Activated T-cell treated with anti-CD3 and anti-CD28 coated beads for 24 hours (primary cell): ENCODE measurements at places on chromosomes 7 and 10.

GRCh38 chr10:26358071-26358470, 80.1 kb upstream of the APBB1IP start:
- no peak for DNase-seq

DNA sequence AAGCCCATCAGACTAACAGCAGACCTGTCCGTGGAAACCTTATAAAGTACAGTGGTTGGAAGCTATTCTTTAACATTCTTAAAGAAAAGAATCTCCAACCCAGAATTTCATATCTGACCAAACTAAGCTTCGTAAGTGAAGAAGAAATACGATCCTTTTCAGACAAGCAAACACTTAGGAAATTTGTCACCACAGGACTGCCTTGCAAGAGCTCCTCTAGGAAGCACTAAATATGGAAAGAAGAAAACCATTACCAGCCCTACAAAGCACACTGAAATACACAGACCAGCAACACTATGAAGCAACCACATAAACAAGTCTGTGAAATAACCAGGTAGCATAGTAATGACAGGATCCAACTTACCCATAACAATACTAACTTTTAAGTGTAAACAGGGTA, 177.7 kb upstream of the PRSS1 start:
- DNase-seq = no peak

- DNase-seq = no peak
Measured at GRCh38 chr7:55156919-55157763, 138.3 kb downstream of the EGFR start.

- no peak for DNase-seq
Measured at GRCh38 chr10:55220975-55221374, 419.9 kb upstream of the PCDH15 start.

- no peak for DNase-seq
Measured at GRCh38 chr7:80703272-80703671, 64.8 kb downstream of the CD36 start.

- no peak for DNase-seq
Measured at GRCh38 chr10:18460032-18460431, 191.4 kb downstream of the NSUN6 start.

DNA sequence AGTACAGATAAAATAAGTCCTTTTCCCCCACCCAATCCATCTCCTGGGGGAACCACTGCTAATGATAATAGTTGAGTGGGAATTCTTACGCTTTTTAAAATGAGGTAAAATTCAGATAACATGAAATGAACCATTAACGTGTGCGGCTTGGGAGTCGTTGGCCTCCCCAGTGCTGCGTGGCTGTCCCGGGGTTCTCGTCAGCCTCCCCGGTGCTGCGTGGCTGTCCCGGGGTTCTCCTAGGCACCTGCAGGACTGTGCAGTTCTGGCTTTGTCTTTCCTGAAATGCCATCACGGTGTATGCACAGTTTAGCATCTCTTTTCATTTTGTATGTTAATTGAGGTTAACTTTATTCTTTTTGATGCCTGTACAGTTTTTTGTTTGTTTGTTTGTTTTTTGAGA, 13.5 kb downstream of the SUN1 start:
- DNase-seq = no peak

DNA sequence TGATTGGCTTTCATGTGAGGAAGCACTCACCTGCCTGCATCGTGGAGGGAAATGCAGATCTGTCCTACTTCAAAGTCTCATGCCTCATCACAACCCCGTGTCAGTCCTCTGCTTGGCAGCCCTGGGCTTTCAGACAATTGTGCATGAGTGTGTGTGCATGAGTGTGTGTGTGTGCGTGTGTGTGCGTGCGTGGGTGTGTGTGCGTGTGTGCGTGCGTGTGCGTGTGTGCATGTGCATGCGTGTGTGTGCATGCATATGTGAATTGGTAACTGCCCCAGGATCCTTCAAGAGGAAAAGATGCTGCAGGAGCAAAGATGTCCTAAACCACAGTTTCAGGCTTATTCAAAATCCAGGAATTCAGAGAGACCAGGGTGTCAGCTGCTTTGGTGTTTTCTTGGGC, 71.3 kb downstream of the LANCL2 start:
- no peak for DNase-seq

DNA sequence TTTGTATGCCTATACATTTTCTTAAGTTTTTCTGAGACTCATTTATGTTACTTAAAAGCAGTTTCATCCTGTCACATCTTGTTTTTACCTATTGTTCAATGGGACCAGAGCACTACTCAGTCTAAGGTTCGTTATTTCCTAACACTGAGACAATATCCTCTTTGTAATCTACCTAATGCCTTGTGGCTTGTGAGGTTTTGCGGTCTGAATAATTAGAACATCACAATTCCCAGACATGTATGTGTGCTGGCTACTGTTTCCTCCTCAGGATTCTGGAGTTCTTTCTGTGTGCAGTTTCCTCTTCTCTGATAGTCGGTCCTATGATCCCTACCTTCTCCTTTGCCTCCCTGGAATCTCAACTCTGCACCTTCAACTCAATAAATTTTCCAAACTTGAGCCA, 620.2 kb downstream of the ANKRD7 start:
- DNase-seq = no peak

GRCh38 chr7:131900785-131901287, 344.4 kb upstream of the PODXL start:
- no peak for DNase-seq
